GM12891 (cell line): ENCODE measurements at places on chromosomes 6 and 20.

DNA sequence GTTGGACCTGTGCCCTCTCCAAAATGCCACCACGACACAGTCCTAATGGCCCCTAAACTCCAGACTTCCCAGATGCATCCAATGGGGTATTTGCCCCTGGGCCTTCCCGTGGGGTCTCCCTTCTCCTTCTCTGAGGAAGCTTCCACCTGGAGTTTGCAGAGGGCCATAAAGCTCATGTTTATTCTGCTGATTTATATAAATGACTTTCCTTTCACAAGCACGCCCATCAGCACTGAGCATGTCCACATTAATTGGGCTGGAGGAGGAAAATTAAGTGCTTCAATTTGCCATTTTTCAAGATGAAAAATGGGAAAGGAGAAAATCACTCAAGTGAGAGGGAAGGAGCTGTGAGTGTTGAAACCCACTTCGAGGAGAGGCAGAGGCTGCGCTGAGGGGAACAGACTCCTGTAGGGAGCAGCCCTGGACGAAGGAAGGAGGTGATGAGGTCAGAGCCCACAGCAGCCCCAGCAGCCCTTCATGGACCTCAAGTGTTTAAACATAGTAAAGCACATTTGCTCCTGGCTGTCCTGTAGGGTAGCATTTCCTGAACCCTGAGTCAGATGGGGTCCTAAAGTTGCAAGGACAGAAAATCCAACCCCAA is 434.9 kb upstream of the SULF2 start:
- DNase-seq, result no peak

DNA sequence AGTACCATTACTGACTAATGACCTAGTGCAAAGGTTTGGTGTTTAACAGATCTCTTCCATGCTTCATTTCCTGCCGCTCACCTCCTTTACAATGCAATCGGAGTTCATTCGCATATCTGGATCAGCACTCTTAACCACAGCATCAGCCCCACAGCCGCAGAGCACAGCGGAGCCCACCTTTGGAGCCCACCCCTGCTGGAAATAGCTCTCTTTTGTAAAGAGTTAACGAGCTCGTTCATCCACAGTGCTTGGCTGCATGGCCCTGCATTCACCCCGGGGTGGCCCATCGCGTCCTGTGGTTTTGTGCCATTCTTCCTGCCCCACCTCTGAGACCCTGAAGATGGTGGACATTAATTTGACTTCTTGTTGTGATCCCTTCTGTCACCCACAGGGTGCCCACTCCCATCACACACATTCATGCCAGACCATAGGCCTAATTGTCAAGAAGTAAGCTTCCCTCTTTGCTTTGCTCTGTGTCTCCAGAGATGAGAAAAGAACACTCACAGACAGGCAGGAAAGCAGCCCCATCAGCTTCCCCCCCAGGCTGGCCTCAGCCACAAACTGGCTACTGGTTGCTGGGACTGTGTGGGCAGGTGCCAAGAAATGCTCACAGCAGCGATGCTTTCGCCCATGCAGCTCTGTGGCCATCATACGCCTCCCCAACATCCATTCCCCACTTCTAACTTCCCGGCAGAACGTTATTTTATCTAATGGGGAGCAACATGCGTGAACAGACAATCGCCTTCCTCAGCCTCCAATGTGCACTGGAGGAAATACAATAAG is 167.0 kb downstream of the LRFN2 start:
- DNase-seq, result no peak

GRCh38 chr6:53529324-53530036 is 15.4 kb downstream of the GCLC start:
- no peak for DNase-seq

GRCh38 chr6:167720456-167721285 is 106.0 kb upstream of the AFDN start:
- DNase-seq, result no peak

GRCh38 chr20:1664911-1665310 is 7.3 kb upstream of the SIRPG start:
- no peak for DNase-seq

DNA sequence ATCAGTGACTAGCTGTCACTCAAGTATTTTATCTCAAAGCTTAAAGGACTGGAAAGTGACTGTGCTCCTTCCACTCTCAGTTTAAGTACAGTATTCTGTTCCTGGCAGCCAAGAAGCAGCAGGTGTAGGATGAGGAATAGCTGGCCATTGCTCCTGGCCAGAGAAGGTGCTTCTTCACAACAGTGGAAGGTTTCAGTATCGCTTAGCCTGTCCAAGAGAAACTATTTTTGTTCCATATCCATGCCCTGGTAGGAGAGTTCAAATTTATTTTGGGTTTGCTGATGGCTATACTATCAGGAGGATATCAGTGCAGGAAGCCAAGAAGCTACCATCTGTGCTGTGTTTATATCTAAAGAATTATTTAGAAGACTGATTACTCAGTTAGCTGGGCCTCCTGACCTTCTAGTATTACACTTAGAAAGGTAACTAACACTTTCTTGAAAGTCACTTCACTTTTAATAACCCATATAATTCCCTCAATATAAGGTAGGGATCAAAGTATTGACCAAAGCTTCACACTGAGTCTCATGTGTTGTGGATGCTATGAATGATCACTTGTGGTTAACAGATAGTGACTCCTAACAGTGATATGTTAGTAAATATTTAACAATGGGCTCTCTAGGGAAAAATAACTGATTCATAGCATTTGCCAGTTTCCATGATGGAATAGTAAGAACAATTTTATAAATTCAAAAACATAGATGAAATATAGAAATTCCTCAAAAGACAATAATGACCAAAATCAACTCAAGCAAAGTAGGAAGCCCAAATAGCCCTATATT is 99.9 kb downstream of the AIG1 start:
- no peak for DNase-seq

DNA sequence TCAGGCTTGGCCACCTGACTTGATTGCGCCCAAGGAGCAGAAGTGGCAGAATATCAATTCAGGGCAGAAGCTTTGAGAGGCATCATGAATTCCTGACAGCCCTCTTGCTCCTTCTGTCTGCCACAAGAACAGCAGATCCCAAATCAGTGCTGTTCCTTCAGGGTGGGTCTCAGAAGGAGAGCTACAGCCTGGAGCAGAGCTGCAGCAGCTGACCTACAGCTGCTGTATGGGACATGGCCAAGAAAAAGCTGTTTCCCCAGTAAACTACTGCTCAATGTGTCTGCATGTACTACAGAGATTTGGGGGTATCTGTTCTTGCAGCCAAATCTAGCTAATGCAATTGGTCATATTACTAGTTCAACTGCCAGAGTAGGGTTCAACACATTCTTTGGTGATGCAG is 69.0 kb downstream of the SLC22A3 start:
- DNase-seq, result no peak

DNA sequence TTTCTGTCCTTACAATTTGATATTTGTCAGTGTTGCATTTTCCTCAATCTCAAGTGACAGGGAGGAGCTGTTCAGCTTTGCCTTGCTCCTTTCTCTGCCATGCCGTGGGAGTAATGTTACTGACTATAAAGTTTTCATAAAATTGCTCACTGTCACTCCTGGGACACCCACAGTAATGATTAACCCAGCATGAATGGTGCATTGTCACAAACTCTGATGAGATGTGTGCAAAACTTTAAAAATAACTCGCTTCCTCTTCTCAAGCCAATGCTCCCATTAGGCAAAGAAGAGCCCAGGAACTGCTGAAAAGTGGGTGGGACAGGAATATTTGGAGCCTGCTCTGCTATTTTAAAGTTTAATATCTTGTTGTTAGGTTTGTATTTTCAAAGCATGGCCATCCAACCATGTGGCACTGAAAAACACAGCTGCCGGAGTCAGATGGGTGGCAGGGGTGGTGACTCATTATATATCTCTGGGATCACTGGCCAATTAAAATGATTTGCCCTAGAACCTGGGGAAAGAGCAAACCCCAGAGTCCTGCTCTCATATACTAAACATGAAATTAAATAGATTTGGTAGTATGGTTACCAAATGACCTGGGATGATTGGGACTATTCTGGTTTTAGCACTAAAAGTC is 260.1 kb downstream of the BTBD3 start:
- DNase-seq, result no peak

DNA sequence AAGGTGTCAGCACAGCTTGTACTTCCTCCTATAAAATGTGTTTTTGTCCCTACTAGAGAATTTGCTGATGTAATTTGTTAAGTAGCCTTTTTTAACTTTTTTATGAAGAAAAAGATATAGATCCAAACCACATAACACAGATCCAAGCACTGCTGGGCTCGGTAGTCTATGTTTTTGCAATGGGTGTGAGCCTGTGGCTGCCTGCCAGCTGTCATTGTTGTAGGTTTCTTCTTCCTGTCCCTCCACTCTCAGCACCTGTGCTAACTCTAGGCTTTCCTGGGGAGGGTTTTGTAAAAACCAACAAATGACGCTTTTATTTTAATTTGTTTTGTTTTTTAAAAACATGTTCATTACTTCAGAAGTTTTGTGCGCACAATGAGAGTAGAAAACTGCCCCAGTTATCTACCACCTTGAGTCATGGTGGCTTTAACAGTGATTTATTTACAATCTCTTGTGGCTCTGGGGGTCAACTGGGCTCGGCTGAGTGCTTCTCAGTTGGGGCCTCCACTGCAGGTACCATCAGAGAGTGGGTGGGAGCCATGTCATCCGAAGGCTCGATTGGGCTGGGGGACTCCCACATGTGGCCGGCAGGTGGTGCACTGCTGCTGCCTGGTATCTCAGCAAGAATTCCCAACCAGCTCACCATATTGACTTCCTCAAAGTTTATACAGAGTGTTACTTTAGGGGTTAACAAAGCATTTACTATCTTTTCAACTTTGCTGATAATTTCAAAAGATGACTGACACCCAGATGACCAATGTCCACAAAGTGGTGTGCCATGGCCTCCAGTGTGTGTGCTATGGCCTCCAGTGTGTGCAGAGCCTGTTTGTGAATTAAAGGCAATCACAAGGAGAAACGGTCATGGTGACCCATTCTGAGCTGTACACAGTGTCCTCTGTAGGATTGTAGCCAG is 3.0 kb upstream of the CCR6 start:
- DNase-seq, result no peak

GRCh38 chr6:48212501-48212900 is 101.5 kb upstream of the PTCHD4 start:
- no peak for DNase-seq

DNA sequence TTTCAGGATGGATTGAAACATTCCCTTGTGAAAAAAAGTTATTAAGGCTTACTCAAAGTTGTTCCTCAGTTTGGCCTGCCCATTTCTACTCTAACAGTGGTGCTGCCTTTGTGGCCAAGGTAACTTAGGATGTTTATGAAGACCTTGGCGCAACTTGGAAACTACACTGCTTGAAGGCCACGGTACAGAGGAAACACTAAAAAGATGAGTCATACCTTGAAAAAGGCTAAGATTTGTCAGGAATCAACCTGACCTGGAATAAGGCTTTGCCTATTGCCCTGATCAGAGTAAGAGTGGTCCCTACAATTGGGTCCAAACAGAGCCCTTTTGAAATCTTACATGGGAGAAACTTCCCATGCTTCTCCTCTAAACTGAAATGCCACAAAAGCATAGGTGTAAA is 119.9 kb upstream of the MOCS1 start:
- DNase-seq, result no peak
